ENCODE measurements at places on chromosomes 16 and 17.

- no peak for DNase-seq
Measured at GRCh38 chr17:5431949-5432556, 6.9 kb downstream of the C1QBP start.

- no peak for DNase-seq
Measured at GRCh38 chr16:85193115-85193493, 80.8 kb upstream of the CIBAR2 start.

- no peak for DNase-seq
Measured at GRCh38 chr16:87098976-87099720, 218.0 kb downstream of the C16orf95 start.

DNA sequence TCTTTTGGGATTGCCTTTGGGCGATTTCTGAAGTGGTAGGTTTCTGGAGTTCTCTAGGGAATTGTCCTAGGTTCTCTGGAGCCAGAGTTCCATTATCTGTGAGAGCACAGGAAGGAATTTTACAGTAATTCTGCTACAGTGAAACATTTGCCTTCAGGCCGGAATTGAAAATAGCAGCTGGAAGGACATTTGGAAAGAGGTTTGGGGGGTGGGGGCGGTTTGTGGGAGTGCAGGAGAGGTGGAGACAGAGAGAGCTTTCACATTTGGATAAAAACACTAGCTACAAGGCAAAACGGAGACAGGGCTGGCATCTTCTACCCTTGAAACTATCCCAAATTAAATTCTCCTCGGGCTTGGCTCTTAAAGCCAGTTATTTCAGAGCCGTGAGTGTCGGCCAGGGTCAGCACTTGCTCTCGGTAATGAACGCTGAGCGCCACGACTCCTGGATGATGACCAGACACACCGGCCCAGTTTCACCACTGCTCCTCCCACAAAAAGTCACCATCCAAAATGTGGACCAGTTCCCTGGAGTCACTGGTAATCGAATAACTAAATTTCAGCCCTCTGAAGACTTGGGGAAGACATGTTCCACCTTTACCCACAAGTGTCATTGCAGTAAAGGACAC, 67.7 kb upstream of the TANC2 start:
- DNase-seq, result no peak

DNA sequence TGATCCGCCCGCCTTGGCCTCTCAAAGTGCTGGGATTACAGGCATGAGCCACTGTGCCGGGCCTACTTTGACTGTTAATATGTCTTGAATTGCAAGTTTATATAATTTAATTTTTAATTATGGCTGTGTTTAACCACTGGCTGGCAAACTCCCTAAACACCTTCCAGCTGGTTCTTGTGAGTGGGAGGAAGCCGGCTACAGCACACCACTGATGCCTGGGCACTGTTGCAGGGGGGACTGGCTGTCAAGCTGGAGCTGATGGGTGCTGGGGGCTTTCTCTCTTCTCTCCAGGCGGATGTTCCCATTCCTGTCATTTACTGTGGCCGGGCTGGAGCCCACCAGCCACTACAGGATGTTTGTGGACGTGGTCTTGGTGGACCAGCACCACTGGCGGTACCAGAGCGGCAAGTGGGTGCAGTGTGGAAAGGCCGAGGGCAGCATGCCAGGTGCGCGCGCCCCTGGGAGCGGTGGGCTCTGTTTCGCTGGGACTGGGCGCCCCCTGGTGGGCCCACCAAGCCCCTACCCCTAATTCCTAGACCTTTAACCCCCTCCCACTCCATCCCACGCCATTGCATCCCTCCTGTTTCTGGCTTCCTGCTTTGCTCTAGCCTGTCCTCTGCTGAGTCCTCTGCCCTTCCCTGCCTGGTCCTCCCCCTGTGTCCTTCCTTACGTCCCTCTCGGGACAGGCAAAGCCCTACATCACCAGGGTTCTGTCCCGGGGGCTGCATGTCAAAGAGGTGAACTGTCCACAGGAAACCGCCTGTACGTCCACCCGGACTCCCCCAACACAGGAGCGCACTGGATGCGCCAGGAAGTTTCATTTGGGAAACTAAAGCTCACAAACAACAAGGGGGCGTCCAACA, 9.5 kb downstream of the TBX21 start:
- DNase-seq, result peak; percentile 38

DNA sequence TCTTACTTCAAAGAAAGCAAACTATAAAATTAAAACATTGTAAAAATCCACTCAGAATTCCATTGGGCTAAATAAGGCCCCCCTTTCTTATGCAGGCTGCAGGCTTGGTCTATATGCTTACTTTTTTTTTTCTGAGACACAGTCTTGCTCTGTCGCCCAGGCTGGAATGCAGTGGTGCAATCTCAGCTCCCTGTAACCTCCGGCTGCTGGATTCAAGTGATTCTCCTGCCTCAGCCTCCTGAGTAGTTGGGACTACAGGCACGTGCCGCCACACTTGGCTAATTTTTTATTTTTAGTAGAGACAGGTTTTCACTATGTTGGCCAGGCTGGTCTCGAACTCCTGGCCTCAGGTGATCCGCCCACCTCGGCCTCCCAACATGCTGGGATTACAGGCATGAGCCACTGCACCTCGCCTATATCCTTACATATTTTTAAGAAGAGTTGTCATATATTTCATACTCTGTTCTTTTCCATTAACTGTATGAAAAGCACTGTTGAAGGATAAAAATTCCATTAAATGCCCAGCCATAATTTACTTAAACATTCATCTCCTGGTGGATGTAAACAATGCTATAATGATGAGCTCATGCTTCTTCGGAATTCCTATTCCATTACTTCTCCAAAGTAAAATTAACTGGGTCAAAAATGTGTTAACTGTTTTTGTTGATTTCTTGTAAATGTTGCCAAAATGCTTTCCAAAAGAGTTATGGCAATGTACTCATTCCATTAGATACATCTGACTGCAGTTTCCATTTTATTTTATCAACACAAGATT, 17.8 kb downstream of the SNN start:
- no peak for DNase-seq

DNA sequence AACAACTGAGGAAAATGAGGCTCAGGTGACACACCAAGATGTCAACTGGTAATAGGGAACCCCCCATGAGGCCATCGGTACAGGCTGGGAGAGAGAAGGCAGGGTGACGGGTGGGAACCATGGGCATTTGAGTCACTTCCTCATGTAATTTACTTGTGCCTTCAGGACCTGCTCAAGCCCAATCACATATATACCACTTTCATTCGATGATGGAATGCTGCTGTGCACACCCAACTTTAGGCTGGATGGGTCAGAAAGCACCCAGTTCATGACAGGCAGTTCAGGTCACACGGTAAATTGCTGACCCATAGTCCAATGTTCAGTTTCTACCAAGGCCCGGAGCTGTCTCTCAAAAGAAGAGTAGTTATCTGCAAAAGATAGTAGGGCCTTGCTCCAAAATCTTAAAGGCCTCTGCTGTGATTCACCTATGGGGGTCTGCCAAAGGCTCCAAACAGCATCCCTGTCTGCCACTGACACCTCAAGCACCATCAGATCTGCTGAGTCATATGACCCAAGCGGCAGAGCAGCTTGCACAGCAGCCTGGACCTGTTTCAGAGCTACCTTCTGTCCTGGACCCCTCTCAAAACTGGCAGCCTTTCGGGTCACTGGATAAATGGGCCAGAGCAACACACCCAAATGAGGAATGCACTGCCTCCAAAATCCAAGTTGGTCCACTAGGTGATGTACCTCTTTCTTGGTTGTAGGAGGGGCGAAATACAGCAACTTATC, 24.7 kb downstream of the ZZEF1 start:
- no peak for DNase-seq

- no peak for DNase-seq
Measured at GRCh38 chr17:48892940-48893645, 506 bp downstream of the ATP5MC1 start.

All from activated naive CD4-positive, alpha-beta T cell (primary cell).